NCI-H1105 treated with DMSO at 0.1 percent for 48 hours (cell line): ENCODE measurements at places on chromosomes 3 and 15.
A peak's percentile ranks its signal among the peaks of the same experiment; 100 is the strongest.

- DNase-seq: no peak
Observed at GRCh38 chr3:28860307-28860706, 420.6 kb upstream of the RBMS3 start.

GRCh38 chr3:21642433-21642832, 108.6 kb downstream of the ZNF385D start:
- DNase-seq: no peak

- DNase-seq: no peak
Observed at GRCh38 chr15:80611543-80612080, 83.5 kb upstream of the ABHD17C start.

DNA sequence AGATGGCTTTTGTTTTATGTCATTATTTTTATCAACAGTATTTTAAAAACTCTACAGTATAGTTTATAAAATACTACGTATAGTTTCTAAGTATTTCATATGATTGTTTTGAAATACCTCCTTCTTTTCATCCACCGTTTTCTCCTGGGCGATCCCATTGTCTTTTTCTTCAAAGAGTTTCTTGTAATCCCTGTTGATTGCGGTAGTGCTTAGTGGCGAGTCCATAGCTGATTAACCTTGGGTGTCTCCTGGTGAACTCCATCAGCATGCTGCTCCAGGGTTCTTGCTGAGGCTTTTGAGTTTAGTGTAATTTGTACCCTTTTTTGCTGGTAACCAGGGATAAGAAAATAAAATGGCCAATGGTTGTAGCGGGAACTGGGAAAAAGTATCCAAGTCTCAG, 3.6 kb downstream of the PIAS1 start:
- DNase-seq: no peak

DNA sequence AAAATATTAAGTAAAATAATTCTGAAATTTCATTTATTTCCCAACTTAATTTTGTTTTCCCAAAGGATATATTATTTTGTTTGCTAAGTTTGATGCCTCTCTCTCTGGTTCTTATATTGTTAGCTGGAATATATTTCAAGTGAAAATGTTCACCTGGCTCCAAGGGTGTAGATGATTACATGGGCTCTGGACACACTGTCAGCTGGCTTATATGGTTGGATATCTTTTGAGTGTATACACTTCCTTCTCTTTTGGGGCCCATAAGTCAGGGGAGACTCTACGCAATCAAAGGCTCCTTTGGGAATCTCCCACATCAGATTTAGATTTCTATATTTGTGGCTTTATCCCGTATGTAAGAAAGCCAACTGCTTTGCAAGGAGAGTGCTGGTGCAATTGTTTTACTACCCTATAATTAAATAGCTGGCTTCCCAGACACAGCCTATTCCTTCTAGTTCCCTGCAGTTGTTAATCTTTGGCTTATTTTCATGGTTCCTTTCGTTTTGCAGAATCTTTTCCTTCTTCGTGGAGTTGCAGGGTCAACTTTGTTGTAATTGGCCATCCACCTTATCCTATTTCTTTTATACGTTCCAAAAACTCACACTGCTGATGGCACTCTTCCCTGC, 225.7 kb downstream of the DPH6 start:
- DNase-seq: no peak

GRCh38 chr3:188385295-188385694, 231.3 kb downstream of the LPP start:
- no peak for DNase-seq

GRCh38 chr3:33364531-33365128, 75.6 kb downstream of the UBP1 start:
- DNase-seq: no peak

- peak; percentile 8 for DNase-seq
Observed at GRCh38 chr3:114668099-114668498, 374.3 kb downstream of the TIGIT start.

GRCh38 chr3:192848371-192849233, 69.1 kb downstream of the MB21D2 start:
- no peak for DNase-seq

DNA sequence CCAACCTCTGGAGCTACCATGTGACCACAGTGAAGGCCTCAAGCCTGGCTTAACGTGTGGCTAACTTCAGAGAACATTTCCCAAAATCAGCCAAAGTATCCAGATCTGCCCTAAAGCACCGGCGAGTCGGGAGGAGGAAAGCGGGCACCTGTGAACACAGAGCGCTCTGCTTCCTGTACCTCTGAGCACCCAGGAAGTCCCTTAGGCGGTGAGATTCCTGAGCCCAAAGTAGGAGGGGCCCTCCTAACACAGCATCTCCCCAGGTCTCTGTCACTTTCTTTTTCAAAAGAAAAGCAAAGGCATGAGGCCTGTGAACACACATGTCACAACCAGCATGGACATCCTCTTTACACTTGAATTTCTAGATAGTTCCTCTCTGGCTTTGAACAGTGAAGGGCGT, 944 bp upstream of the EIF4E3 start:
- no peak for DNase-seq

- no peak for DNase-seq
Observed at GRCh38 chr3:127427156-127427555, 139.3 kb upstream of the PRR20G start.
